ENCODE measurements at places on chromosomes 1 and 21.

DNA sequence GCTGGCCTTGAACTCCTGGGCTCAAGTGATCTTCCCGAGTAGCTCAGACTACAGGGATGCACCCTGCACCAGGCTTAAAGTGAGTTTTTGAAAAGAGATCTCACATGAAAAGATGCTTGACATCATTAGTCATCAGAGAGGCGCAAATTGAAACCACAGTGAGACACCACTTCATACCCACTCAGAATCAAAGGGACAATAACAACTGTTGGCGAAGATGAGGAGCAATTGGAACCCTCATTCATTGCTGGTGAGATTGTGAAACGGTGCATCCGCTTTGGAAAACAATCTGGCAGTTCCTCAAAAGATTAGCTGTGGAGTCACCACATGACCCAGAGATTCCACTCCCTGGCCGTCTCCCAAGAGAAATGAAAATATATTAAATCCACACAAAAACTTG lies 122.3 kb downstream of the PGBD5 start:
- DNase-seq: no peak

DNA sequence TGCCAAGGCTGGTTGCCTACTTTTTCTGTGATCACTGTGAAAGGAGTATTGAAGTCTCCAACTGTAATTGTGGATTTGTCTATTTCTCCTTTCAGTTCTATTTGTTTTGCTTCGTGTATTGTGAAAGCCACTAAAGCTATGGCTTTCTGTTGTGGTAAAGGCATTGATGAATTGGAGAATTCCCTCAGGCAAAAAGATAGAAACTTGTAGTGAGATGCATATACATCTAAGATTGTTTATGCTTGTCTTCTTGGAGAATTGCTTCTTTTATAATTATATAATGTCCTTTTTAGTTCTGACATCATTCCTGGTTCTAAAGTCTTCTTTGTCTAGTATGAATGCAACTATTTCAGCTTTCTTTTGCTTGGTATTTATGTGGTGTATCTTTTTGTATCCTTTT lies 36.8 kb downstream of the SWT1 start:
- no peak for DNase-seq

- no peak for DNase-seq
Observed at GRCh38 chr1:45282351-45282750, 44.3 kb upstream of the HPDL start.

DNA sequence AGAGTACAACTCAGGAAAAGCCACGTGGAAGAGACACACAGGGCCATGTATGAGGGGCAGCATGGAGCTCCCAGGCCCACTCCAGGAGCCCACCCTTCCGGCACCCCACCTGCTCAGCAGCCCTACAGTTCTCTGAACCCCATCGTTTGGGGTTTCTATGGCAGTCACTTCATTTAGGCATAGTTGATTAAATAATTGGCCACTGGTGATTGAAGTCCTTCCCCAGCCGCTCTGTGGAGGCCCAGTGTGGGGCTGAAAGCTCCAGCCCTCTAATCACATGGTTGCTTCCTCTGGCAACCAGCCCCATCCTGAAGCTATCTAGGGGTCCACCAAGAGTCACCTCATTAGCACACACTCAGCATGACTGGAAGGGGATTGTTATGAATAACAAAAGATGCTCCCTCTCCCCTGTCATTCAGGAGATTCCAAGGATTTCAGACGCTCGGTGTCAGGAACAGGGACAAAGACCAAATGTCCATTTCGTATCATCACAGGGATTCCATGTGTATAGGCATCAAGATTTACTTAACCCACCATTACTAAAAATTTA lies 12.2 kb upstream of the S100A7A start:
- no peak for DNase-seq

DNA sequence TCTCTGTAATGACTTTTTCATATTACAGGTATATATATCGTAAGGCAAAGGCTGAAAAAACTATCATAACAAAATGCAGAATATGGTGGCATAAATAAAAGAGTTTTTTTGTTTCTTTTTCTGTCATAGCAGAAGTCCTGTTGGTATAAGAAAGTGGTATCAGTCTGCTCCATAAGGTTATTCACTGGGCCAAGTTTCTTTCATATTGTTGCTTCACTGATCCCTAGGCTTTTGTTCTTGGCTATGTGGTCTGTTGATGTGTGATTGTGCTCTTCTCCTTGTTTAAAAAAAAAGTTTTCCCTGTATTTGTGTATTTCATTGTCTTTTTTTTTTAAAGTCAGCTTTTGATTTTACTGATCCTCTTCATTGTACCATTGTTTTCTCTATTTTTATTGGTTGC lies 26.0 kb downstream of the PTBP2 start:
- DNase-seq: no peak

DNA sequence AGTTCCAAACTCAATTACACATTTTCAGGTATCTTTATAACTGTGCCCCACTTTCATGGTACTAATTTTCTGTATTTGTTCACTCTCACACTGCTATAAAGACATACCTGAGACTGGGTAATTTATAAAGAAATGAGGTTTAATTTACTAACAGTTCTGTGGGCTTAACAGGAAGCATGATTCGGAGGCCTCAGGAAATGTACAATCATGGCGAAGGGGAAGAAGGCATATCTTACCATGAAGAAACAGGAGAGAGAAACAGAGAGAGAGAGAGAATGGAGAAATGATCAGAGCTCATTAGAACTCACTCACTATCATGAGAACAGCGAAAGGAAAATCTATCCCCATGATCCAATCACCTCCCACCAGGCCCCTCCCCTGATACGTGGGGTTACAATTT lies 874.1 kb upstream of the B3GALT2 start:
- no peak for DNase-seq

DNA sequence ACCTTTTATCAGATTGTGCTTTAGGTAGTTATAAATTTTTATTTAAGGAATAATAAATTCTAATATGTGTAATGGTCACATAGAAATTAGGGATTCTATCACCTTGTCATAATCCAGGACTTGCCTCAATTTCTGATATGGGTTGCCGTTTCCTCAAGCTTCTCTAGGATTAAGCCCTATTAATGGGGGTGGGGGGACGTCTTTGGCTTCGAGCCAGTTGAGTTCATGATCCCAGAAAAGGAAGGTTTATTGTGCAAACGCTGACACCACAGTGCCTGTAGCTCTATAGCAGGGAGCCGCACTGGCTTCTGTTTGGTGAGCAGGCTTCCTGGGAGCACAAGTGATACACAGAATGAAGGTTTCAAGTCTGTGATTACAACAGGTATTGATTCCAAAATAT lies 22.0 kb upstream of the VAMP3 start:
- no peak for DNase-seq

GRCh38 chr1:76274302-76274701 lies 199.8 kb downstream of the ST6GALNAC3 start:
- DNase-seq: no peak

- DNase-seq: no peak
Observed at GRCh38 chr1:153663211-153663610, 4.7 kb downstream of the SNAPIN start.

- no peak for DNase-seq
Observed at GRCh38 chr21:45284456-45284741, 3.3 kb downstream of the POFUT2 start.

DNA sequence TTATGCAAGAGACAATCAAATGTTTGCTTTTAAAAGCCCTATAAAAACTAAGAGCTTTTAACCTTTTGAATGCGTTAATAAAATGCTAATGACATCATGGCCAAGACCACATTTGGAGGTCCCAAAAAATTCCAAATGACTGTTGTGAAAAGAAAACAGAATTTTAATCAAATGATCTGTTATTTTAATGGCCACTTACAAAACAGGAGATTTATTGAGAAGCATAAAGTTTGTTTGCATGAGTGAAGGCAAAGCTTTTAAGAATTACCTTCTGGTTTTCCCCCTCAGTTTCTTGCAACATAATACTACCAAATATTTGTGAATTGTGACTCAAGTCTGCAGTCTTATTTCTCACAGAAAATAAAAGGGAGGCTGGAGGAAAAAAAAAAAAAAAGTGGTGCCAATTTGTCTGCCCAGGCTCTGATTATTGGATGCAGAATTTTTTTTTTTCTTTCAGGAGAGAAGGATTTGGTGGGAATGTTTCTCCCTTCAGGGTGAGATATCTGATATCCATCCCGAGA lies 60.7 kb downstream of the GORAB start:
- no peak for DNase-seq

DNA sequence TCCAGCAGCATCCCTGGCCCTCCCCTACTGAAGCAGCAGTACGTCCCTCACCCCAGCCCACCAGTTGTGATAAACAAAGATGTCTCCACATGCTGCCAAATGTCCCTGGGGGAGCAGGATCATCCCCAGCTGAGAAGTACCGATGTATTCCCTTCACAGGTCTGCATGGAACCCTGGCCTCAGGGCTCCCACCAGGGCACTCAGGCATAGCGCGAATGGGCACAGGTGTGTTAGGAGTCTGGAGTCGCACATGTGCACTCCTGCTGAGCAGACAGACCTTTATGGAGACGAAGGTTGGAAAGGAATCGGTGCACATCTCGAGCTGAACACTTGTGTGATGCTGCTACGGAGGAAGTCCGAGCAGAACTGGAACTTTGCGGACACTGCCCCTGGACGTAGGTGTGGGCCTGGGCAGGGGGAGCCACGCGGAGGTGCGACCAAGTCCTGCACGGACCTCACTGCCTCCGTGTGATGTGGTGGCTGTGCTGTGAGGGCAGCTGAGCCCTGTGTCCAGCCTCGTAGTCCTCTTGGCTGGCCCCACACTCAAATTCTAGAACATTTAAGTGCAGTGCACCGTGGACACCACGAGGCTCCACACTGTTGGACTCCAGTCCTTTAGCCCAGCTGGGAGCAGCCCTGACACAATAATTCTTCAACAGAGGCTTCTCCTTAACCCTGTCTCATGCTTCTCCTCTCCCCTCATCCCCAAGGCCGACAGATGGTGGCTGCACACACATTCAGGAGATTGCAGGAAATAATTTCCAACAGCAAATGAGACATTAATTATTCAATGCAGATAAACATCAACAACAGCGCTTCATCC lies 43.4 kb downstream of the RSPH1 start:
- no peak for DNase-seq

GRCh38 chr1:26459573-26460031 lies 12.6 kb upstream of the HMGN2 start:
- no peak for DNase-seq

DNA sequence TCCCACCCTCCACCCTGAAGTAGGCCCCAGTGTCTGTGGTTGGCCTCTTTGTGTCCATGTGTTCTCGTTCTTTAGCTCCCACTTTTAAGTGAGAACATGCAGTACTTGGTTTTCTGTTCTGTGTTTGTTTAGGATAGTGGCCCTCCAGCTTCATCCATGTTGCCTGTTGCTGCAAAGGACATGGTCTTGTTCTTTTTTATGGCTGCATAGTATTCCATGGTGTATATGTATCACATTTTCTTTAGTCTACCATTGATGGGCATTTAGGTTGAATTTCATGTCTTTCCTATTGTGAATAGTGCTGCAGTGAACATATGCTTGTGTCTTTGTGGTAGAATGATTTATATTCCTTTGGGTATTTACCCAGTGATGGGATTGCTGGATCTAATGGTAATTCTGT lies 6.1 kb downstream of the HIPK1 start:
- DNase-seq: no peak

DNA sequence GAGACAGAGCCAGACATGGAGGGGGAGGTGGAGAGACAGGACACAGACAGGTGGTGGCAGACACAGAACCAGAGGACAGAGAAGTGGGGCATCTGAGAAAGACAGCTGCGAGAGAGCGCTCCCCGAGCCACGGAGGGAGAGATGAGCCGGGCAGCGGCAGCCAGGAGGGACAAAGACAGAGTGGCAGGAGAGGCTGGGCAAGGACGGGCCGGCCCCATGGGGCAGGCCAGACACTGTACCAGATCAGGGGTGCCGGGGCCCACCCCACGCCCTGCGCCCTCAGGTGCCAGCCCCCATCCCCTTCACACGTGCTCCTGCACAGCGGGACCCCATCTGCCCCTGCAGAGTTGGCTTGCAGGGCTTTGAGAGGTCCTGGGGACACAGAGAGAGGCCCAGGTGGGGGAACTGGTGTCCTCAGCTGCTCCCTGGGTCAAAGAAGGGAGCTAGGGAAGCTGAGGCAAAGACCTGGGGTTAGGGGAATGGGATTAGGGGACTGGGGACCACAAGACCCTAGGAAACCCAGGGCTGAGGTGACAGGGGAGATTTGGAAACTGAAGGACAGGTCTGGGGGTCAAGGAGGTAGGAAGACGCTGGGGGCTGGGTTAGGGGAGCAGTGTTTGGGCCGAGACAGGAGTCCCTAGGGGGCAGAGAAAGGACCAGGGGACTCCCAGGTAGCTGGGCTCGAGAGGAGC lies 643 bp downstream of the FNDC5 start:
- DNase-seq: no peak

DNA sequence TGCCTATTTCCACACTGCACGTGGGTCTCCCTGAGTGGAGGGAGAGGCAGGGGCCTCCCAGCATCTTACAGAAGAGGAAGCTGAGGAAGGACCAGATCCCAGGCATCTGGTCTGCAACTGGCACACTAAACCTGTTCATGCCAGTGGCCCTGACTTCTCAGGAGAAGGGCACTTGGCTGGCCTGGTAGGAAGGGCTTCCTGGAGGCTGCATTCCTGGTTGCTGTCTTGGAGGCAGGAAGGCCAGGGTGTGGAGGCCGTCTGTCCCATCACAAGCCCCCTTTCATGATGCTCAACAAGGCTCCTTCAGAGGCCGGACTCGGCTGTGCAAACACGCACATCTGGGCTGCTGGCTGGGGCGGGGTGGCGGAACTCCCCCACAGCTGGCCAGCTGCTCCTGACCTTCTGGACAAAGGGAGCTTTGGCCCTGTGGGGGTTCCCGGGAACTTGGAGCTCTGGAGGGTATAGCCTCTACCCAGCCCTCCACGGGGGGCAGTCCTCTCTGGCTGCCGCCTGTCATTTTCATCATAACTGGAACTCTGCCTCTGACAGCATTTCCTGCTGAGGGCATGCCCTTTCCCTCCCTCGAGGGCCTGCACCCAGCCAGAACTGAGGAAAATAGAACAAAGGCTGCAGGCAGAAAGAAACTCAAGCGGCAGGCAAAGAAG lies 39.2 kb upstream of the POU3F1 start:
- no peak for DNase-seq

- DNase-seq: no peak
Observed at GRCh38 chr21:42526379-42526727, 12.7 kb downstream of the SLC37A1 start.

All from GM12891 (cell line).